ENCODE measurements at places on chromosomes 16 and 17.

GRCh38 chr16:57667048-57667525 lies 1.0 kb upstream of the ADGRG3 start:
- DNase-seq, result peak; percentile 73

GRCh38 chr17:6497496-6498221 lies 53.4 kb downstream of the PIMREG start:
- no peak for DNase-seq

DNA sequence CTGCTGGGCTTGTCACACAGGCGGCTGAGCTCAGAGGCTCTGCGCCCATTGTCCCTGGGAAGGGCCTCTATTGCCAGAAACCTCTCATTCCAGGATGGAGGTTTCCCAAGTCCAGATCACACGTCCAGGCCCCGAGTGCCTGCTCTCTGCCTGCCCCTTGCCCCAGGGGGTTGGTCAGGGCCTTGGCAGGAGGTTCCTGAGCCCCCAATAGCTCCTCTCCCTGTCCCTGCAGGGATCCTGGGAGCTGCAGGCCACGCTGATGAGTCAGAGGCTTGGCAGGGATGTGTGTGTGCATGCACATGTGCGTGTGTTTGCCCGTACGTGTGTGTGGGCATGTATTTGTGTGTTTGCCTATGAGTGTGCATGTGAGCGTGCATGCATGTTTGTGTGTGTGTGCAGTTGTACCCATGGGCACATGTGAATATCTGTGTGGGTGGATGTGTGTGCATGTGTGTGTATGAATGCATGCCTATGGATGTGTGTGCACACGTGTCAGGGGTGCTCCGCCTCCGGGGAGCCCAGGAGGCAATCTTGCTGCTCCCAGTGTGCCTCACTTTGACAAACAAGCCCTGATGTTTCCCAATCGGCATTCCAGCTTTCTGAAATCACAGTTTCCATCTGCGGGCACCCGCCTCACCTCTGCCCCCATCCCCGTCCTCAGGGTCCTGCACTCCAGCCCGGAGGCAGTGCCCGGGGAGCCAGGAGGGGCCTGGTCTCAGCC lies 98.4 kb upstream of the GSE1 start:
- DNase-seq, result peak; percentile 38

- DNase-seq, result no peak
Measured at GRCh38 chr16:35102780-35103403, 1643.5 kb downstream of the TP53TG3F start.

DNA sequence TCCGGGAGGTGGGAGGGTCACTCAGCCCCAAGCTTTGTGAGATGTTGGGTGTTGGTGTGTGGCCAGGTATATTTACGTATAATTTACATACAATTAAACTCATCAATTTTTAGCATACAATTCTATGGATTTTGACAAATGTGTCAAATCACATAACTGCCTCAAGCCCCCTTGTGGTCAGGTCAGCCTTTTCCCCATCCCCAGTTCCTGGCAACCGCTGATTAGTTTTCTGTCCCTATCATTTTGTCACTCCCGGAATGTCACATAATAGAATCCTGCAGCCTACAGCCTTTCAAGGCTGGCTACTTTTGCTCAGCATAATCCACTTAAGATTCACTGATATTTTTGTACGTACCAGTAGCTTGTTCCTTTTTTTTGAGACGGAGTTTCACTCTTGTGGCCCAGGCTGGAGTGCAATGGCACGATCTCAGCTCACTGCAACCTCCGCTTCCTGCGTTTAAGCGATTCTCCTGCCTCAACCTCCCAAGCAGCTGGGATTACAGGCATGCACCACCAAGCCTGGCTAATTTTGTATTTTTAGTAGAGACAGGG lies 19.3 kb upstream of the RAI1 start:
- no peak for DNase-seq

DNA sequence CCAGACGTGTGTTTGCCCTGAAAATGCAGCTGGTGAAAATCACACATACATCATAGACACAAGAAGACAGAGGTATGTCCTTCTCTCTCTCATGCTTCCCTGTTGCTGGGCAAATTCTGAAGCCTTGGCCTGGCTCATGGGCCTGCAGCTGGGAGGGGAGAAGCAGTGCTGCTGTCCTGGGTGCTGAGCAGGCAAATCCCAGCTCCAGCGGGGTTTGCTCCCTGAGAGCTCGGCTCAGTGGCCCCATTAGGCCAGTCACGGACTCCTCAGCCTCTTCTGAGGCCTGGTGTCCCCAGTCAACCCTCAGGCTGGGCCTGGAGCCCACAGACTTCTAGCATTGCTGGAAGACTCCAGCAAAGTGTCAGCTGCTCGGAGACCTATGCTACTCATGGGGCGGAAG lies 11.7 kb downstream of the RHBDL3 start:
- no peak for DNase-seq

DNA sequence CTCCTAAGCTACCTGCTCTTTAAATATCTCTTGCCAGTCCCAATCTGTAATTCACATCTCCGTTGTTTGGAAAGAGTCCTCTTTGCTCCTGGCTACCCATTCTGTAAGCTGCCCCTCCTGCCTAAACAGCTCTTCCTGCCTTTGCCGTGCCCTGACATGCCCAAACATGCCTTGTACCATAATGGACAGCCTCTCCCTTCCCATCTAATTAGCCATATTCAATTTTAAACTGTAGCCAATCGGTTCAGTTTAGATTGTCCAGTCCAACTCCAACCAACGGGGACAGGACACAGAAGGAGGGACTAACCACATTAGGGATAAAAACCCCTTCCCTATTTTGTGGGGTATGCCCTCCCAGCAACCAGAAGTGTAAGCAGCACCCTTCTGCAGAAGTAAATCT lies 30.6 kb upstream of the CLEC3A start:
- no peak for DNase-seq

GRCh38 chr17:63503341-63503705 lies 19.8 kb upstream of the KCNH6 start:
- no peak for DNase-seq

GRCh38 chr17:4573669-4574068 lies 10.7 kb upstream of the SMTNL2 start:
- DNase-seq, result no peak

- DNase-seq, result no peak
Measured at GRCh38 chr17:77321649-77322513, 181.1 kb downstream of the SEC14L1 start.

DNA sequence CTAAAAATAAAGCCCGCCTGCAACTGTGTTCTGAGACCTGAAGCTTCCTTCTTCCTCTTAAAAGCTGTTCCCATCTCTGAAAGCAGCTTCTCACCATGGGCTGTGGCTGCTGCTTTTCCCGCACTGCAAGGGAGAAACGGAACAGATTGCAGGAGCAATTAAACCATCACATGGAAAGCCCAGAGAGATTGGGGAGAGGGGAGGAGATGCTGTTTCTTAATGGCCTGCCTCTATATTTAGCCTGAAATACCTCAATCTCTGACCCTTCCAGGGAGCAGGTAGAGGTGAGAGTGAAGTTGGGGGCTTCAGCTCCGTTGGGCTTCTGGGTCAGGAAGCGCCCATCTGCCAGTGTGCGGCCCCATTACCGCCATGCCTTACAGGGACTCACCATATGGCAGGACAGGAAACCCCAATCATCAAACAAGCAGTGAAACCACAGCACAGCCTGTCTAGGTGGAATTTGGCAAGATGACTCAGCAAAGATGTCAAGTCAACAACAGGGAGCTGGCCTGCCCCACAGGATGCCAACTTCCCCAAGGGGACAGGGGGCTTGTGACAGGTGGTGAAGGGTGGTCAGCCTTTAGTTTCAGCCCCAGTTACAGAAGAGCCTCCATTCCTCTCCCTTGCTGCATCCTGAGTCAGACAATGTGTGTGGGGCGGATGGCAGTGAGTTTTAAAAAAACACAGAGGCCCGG lies 286.6 kb upstream of the CCL2 start:
- no peak for DNase-seq

- DNase-seq, result no peak
Measured at GRCh38 chr17:81960130-81960958, 643 bp downstream of the NOTUM start.

GRCh38 chr17:28497931-28498330 lies 8.2 kb upstream of the FOXN1 start:
- no peak for DNase-seq

GRCh38 chr17:27690882-27691281 lies 59.9 kb downstream of the LGALS9 start:
- no peak for DNase-seq

DNA sequence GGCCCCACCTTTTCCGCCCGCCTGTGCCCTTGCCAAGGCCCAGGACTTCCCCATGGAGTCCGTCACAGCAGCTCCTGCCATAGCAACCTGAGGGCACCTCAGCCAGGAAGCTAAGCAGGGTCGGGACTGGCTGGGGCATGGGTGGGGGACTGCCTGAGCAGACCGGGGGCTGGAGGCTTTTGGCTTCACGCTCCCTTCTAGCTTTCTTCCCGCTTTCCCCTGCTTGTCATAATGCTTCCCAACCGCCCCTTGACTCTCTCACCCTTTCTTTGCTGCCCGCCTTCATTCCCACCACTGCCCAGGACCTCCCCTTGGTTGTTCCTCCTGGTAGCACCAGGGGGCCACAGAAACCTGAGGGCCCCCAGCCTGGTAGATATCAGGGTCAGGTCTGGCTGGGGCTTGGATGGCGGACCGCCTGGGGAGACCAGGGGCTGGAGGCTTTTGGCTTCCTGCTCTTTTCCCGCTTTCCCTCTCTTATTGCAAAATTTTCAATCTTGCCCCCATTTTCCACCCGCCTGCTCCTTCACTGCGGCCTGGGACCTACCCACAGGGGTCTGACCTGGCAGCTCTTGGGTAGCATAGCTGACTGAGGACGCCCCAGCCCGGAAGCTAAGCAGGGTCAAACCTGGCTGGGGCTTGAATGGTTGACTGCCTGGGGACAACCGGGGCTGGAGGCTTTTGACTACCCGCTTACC lies 2287.7 kb downstream of the TP53TG3F start:
- DNase-seq, result no peak

- DNase-seq, result no peak
Measured at GRCh38 chr16:77289331-77289809, 90.2 kb downstream of the SYCE1L start.

GRCh38 chr16:82699711-82700495 lies 73.1 kb downstream of the CDH13 start:
- peak; percentile 95 for DNase-seq

DNA sequence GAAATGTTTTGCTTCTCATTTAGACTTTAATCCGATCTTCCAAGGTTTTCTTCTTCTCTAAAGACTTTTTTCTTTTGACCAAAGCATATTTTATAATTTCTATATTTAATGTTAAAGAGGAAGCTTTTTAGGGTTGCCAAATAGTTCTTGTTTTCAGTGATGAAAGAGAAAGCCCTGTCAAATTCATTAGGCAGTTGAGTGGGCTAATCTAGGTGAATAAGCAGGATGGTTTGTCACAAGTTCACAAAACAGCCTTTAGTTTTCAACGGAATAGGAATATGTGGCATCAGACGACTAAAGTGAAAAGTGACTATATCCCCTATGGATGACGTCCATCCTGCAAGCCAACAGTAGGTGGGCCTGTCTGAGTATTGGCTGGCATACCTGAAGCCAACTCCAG lies 118.8 kb downstream of the NLK start:
- DNase-seq, result no peak

DNA sequence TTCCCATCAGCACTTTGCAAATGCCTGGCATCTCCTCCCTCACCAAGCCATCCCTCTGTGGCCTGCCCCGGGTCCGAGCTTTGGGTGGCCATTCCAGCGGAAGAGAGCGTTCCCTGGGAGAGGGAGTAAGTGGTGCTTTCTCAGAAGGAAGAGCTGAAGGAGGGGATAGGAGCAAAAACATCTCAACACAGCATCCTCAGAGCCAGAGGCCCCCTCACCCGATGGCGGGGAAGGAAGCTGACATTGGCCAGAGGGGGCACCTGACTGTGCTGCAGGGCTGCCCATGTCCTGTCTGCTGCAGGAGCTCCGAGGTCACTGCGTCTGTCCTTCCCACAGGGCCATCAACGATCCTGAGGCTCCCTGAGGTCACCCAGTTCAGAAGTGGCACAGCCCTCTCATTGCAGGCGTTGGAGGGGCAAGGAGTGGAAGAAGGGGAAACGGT lies 427 bp upstream of the TLCD3B start:
- no peak for DNase-seq

GRCh38 chr16:67943619-67944504 lies at the start of gene LCAT:
Gene LCAT (minus strand): TSS chr16:67944120. CDS start chr16:67944101, 19 bp downstream.
- no peak for DNase-seq

DNA sequence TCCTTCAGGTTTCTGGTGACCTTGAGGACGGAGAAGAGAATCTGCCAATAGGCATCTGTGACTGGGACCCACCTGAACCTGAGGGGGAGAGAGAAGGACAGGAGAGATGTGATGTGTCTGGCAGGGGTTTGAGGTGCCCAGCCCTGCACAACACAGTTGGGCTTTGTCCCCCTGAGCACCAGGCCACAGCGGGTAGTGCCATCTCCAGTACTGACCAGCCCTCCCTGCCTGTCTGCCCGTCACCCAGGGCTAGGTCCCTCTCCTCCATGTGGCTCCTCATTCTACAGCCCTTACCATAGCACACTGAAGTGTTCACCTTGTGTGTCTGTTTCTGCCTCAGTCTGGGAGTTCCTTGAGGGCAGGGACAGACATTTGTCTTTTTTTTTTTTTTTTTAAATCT lies 30.8 kb downstream of the NLRP1 start:
- no peak for DNase-seq

DNA sequence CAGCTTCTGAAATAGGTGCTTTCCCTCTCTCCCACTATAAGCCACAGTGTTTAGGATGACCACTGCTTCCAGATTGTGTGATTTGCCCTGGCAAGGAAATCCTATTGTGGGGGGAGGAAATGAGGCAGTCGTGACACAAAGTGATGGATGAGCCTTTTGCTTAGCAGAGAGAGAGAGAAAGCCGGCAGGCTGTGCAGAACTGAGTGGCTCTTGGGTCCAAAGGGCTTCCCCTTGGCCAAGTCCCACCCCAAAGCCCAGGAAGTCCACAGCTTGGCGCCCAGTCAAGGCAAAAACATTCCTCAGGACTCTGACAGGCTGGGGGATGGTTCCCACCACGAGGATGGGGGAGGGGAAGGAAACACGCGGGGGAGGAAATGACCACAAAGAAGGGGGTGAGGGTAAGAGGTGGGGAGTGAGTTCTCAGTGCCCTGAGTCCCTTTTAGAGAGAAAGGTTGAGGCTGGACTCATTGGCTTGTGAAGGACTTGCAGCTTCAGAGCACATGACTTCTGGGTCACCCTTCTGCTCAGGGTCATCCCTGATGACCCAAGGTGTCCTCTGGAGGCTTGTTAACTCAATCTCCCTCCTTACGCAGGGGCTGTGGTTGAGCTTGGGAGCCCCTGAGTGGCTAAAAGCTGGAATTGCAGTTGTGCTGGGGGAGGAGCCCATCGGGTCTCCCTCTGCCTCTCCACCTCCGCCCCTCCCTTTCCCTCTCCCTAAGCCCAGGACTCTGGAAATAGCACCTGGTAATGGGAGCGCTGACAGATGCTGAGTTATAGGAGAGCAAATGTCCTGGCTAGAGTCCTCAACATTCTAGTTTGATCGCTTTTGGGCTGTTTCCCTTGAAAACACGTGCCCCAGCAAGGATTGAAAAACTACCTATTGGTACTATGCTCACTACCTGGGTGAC lies 10.3 kb upstream of the MSL1 start:
- peak; percentile 91 for DNase-seq

- no peak for DNase-seq
Measured at GRCh38 chr17:36858119-36859002, 78.9 kb upstream of the LHX1 start.
